ENCODE measurements at places on chromosomes 4 and X.

GRCh38 chrX:120380699-120381098 lies 18.8 kb downstream of the ATP1B4 start:
- peak; percentile 13 for DNase-seq

- DNase-seq, result no peak
These were observed 31.6 kb upstream of the MRFAP1 start for GRCh38 chr4:6608758-6609414.

DNA sequence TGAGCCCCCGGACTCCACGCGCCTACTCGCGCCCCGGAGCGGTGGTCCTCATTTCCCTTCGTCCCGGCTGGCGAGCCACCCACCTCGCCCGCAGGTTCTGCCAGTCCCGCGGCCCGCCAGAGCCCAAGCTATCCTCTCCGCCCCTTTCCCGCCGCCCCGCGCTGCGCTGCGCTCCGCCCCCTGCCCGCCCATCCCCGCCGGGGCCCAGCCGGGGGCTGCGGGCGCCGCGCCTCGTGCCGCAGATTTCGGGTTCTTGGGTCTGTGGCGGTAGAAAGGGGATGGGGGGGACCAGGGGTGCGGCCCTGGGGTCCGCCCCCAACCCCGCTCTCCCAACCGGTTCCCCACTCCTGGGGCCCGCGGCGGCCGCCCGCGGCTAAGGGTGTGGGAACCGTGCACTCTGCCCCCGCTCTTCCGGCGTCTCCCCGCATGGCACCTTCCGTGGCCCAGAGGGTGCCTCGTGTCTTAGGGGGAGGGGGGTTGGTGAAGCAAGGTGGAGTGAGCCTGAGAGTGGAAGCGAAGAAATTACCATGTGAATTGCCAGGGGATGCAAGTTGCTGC lies 650.8 kb upstream of the DIPK2B start:
- DNase-seq, result no peak

GRCh38 chr4:77959566-77960338 lies 97.1 kb downstream of the MRPL1 start:
- DNase-seq, result peak; percentile 53

GRCh38 chr4:184669251-184669650 lies 19.7 kb downstream of the PRIMPOL start:
- DNase-seq, result no peak

DNA sequence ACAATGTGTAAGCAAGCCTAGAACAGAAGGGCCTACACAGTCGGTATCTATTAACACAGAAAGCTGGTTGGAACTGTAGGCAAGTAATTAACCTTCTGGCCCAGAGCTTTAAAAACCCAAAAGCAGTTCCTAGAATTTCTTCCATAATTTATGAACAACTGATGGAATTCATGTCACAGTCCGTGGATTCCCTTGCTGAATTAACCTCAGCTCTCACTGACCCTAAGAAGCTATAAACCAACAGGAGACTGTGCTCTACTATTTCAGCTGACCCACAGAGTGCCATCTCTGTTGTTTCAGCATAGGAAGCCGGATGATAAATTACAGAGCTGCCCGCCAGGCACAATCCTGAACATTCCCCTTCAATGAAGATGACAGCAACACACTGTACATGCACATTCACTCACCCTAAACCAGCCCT lies 157.3 kb downstream of the PRDM5 start:
- no peak for DNase-seq

GRCh38 chr4:148211533-148211932 lies 230.7 kb downstream of the NR3C2 start:
- DNase-seq, result no peak

- no peak for DNase-seq
These were observed 31.8 kb downstream of the ETNPPL start for GRCh38 chr4:108731006-108731405.

DNA sequence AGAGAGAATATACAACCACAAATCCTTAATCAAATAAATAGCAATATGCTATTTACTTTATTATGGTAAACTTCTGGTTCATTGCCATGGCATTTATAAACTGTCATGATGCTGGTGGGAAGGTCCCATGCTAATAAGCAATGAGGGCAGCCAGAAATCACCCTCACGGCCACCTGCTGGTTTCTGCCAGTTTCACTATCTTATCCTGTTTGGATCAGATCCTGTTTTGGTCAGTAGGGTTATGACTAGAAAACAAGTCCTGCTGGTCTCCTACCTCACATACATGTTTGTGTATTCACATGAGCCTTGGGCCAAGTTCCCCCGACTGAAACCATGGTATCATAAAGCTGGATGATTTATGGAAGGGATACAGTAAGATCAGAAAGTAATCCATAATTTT lies 28.1 kb downstream of the XAGE5 start:
- no peak for DNase-seq

DNA sequence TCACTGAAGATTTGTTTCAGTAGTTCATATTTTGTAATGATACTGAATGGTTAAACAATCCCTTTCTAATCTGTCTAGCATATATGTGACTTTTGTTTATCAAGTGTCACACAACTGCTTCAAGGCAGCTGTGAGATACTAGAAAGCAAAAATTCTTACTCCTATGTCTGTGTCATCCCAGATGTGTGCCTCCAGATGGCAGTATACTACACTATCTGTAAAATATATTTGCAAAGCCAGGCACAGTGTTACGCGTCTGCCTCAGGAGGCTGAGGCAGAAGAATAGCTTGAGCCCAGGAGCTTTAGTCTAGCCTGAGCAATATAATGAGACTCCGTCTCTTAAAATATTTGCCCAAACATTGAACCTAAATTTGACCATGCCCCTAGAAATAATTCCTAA lies 4.0 kb downstream of the NUDT10 start:
- DNase-seq, result no peak

DNA sequence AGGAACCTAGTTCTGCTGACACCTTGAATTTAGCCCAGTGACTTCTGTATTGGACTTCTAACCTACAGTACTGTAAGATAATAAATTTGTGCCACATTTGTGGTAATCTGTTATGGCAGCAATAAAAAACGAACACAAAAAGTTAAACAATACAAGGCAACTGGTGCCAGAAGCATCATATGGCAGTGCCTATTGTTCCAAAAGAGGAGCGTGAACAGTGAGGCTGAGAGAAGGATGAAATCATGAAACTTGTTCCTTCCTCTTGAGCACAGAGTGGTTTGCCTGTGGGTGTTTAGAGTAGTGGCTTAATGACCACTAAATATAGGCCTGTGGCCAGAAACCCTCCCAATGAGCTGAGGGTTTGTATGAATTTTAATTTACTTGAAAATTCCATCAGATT lies 69.7 kb upstream of the PGRMC2 start:
- DNase-seq, result no peak

GRCh38 chrX:3485727-3486126 lies 139.3 kb upstream of the MXRA5 start:
- DNase-seq, result no peak

- no peak for DNase-seq
These were observed 24.0 kb downstream of the PPEF2 start for GRCh38 chr4:75878246-75878756.
